ENCODE measurements at places on chromosomes 2 and 18. TPM values are rescaled to one million over a fixed set of nuclear protein-coding genes. Genes with fewer than 3 reads are reported as not detected.

- ATAC-seq, result no peak
These were observed 227.4 kb upstream of the CHST9 start for GRCh38 chr18:27412556-27412955.

DNA sequence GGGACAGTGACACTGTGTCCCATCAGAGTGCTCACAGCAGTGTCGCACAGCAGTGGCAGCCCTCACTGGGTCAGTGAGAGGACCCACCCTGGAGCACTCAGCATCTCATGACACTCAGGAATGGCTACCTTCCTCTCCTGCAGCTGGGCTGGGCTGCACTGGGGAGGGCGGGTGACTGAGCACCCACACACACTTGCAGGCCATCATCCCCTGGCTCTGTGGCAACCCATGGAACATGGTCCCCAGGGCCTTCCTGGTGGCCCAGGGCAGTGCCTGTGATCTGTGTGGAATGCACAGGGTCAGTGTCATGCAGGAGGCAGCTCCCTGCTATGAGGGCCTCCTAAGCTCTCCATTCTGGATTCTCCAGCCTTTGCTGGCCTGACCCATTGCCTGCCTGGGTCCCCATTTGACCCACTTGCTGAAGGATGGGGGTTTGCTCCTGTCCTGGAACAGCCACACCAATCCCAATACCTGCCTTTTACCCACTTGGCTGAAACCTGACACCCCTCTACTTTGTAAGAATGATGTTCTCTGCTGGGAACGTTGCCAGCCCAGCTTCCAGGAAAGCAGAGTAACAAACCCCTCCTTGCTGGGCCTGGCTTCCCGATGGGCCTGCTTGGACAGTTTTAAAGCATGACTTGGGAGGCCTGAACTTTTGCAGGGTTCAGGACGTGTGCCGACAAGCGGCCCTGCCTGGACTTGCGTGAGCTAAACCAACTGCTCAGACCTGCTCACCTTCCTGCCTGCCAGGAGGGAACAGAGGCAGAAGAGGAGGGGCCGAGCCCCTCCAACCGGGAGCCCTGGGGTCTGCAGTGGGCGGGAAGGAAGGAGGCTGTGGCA lies 13.7 kb downstream of the HS6ST1 start:
- ATAC-seq, result peak; percentile 39

The CFAP65 gene
- not detected for total RNA-seq

GRCh38 chr2:66845307-66845706 lies 410.4 kb downstream of the MEIS1 start:
- no peak for ATAC-seq

DNA sequence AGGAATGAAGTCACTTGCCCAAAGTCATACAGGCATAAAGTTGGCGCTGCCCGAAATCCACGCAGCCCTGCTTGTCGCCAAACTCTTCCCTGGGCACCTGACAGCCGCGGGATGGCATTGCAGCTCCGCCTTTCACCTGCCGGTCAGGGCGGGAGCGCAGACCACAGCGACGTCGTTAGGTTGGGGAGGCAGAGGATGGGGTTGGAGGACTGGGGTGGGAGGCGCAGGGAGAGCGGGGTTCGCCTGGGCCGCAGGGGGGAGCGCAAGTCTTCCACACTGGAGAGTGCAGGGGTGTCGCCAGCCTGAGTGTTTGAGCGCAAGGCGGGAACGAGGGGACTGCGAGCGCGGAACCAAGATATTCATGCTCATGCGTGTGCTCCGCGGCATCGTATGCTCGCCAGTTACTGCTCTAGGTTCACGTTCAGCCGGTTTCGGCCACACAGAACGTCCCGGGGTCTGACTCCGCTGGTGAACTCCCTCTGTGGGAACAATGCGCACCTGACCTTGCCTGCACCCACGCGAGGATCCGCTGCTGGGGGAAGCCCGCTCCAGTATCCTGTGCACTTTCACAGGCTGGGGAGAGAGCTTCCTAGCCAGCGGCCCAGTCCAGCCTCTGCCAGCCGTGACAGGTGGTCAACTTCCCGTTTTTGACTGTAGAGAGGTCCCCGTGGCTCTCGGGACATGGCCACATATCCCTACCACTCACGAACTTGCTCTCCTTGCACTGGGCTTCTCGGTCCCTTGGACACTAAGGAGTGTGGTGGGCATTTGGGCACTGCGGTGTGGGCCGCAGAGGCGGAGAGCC lies 767 bp upstream of the NPPC start:
- ATAC-seq, result no peak

The DNAJB2 gene
- 45.3 TPM for total RNA-seq

DNA sequence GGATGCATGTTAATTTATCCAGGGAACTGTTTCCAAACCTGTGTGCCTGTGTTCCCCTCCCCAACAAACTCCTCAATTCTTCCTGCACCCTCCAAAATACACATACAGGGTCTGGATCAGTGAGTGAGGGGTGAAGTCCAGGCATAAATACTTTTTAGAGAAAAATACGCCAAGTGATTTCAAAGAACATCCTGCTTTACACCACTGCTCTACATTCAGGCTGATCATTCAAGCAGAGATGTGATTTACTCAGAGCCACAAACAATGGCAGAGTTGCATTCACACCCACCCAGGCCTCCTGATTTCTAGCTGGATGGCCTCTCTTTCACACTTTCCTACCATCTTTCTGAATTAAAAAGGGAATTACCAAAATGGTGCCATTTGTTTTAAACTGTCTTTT lies 289.5 kb upstream of the SLC14A2 start:
- ATAC-seq, result no peak

The IL37 gene
- not detected for total RNA-seq

The TUBB8B gene
- 0.78 TPM for total RNA-seq

The STARD6 gene
- total RNA-seq, result not detected

DNA sequence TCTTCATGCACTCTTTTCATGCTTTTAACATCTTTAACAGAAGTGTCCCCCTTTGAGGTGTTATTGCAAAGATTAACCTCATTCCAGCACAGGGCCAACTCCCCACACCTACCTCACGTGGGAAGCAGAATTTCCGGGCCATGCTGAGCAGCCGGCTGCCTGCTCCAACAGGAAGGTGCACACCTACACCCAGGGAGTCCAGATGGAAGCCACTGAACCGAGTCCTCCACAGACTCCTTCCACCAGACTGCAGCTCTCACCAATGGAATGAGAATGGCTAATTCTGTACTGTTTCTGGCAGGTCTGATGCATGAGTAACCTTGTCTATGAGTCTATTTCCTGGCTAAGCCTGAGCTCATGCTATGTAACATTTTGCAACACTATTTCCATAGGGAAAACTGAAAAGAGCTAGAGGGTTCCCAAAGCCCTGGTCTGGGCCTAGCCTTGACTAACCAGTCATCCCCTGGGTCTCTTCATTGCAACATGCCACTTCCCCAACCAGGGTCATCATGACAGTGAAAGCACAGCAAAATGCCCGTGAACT lies 11.0 kb downstream of the ERFE start:
- peak; percentile 58 for ATAC-seq

- no peak for ATAC-seq
These were observed 121.0 kb downstream of the RBMS1 start for GRCh38 chr2:160372585-160372984.

The CDH20 gene
- total RNA-seq, result 1.6 TPM

DNA sequence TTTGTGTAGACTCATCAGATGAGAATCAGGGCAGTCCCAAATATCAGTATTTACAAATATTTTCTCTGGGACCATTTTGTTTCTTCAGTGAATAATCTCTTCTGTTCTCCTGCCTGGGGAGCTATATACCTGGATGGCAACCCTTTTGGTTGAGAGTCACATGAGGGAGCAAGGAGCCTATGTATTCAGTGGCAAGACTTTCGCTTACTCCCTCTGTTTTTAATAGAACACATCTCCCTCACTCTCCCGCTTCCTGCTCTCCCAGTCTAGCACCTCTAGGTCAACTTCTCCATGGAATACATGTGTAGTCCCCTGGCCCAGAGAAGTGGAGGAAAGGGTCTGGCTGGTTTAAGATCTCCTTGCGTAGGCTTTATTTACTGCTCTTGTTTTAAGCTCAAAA lies 600.3 kb downstream of the CCDC85A start:
- ATAC-seq, result no peak

The HOXD4 gene
- 3.6 TPM for total RNA-seq

The TOGARAM2 gene
- 3.8 TPM for total RNA-seq

GRCh38 chr2:96683972-96684820 lies 41.6 kb downstream of the FER1L5 start:
- ATAC-seq, result no peak

DNA sequence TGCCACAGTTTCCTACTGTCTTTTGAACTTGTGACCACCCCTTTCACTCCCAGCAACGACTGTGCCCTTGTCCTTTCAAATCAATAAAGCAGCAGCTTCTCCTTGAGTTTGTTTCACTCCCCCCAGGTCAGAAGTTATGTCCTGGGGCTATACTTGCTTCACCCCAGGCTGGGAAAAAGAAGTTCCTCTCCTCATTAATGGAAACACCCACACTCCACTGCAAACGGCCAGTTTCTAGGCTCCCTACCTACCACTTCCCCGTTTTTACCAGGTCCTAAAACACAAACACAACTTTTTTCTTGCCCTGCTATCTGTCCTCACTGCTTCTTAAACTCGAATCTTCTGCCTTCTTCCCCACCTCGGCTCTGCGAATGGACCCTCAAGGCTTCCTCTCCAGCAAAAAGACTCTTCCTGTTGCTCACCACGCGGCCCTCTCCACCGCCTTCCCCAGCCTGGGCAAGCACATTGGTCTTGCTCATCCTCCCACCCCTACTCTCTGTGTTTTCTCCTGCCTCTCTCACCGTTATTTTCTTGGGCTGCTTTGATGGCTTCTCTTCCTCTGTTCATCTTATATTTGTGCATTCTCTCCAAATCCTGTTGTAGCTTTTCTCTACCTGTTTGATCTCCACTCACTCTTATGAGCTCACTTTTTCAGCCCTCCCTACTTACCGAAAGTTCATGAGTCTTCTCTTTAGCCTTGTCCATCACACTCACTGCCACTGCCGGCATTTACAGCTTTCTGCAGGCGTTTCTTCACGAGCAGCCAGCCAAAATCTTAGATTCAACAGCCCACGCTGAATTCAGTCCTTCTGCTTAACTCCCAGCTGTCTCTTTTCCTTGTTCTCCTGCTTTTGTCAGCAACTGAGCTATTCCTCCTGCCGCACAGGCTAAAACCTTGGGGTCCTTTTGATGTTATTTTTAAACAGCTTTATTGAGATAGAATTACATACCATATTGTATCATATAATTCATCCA lies 7.0 kb upstream of the SP5 start:
- ATAC-seq, result no peak

GRCh38 chr2:176455816-176456291 lies 186.6 kb downstream of the MTX2 start:
- peak; percentile 90 for ATAC-seq

The CFC1 gene
- not detected for total RNA-seq

The ERBB4 gene
- 0.92 TPM for total RNA-seq

The STPG4 gene
- total RNA-seq, result 0.23 TPM

GRCh38 chr2:154901063-154901462 lies 202.6 kb downstream of the KCNJ3 start:
- no peak for ATAC-seq

- no peak for ATAC-seq
These were observed 143.9 kb downstream of the CYP26B1 start for GRCh38 chr2:72003796-72004195.

DNA sequence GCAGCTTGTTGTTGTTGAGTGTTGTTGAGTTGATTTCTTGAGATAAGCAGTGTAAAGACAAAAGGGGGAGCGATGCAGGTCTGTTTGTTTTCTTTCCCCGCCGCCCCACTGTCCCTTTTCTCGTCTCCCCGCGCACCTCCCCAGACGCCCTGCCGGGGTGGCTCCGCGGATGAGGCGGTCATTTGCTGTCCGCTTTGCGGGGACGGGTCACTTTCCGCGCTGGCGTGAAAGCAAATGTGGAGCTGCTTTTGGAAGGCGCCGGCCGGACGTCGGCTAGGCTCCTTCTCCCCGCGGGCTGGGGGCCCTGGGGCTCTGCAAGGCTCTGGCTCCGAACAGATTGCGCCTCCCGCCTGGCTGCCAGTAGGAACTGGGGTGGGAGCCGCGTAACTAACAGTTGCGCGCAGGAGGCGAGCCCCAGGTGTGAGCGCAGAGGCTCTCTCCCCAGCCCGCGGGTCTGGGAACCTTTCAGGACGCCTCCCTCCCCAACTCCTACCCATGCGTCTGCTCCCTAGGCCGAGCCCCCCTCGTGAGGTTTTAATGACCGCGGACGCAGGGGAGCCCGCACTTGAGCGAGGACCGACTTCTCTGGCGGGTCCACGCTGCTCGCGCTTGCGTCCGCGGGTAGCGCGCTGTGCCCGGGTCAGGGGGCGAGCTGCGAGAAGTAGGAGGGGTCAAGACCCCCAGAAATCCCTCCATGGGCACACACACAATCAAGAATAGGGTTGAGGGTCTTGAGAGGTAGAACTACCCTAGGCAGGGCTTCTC lies 146.6 kb downstream of the MEIS1 start:
- peak; percentile 56 for ATAC-seq

DNA sequence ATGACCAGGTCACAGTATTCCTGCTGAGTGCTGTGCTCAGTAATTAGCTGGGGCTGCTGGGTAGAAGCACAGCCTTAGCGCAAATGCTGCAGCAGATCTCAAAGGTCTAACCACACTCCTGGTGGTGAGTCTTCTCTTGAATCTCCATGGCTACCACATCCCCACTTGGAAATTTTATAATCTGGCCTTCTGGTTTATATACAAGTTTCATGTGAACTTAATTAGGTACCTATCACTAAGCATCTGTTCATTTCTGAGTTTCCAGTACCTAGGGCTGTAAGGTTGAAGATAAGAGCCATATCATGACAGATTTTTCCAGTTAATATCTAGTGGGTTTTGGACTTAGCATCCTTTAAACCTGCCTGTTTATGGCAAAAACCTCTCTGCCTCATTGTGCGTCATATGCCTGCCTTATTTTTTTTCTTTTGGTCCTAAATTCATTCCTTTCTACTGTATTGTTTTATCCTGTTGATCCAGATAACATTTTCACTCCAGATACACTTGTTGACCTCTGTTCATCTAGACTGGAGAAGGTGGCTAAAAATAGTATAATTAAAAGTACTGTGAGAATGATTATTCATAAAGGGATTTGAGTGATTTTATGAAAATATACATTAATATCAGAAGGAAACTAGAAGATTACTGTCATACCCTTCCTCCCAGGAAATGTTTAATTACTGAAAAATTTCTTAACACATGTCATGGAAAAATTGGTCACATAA lies 168.4 kb upstream of the THUMPD2 start:
- ATAC-seq, result no peak

The TRABD2A gene
- total RNA-seq, result 2.0 TPM
